Stomach (tissue), 19 donors: ENCODE measurements at places on chromosomes 4 and X. TPM values are rescaled to one million over a fixed set of nuclear protein-coding genes. Genes with fewer than 3 reads are reported as not detected.
A peak's percentile ranks its signal among the peaks of the same experiment; 100 is the strongest.

The GRPR gene
- total RNA-seq: not detected

The EFNB1 gene
- 25.1 TPM for total RNA-seq

The NR0B1 gene
- 0.37 TPM for total RNA-seq

The FAM47A gene
- not detected for total RNA-seq

The SOWAHD gene
- total RNA-seq: not detected

The APLN gene
- not detected for total RNA-seq

The CITED1 gene
- total RNA-seq: not detected

- peaks cover 9% of the 10 kb centered on the region for H3K4me1 ChIP-seq
- DNase-seq: no peak
- H3K4me3 ChIP-seq: no peak overlapping the region
- H3K36me3 ChIP-seq: no peaks in the 10 kb centered on the region
- no peak overlapping the region for H3K27ac ChIP-seq
Measured at GRCh38 chr4:83552924-83553323, 17.0 kb downstream of the GPAT3 start.

- H3K4me3 ChIP-seq: no peak overlapping the region
- H3K27ac ChIP-seq: no peak overlapping the region
- H3K36me3 ChIP-seq: no peaks in the 10 kb centered on the region
- no peaks in the 10 kb centered on the region for H3K27me3 ChIP-seq
- no peaks in the 10 kb centered on the region for H3K4me1 ChIP-seq
- DNase-seq: no peak
Measured at GRCh38 chr4:138007572-138007971, 234.6 kb downstream of the SLC7A11 start.

- H3K36me3 ChIP-seq: no peaks in the 10 kb centered on the region
- no peak overlapping the region for H3K27ac ChIP-seq
- H3K4me1 ChIP-seq: peaks cover 7% of the 10 kb centered on the region
- no peak for DNase-seq
Measured at GRCh38 chr4:18007625-18008024, 13.9 kb downstream of the LCORL start.

- no peak for DNase-seq
- H3K27me3 ChIP-seq: no peaks in the 10 kb centered on the region
- H3K4me1 ChIP-seq: peaks cover 4% of the 10 kb centered on the region
- H3K27ac ChIP-seq: no peak overlapping the region
- H3K36me3 ChIP-seq: peaks cover 17% of the 10 kb centered on the region
Measured at GRCh38 chr4:184014301-184014700, 109.2 kb downstream of the STOX2 start.

DNA sequence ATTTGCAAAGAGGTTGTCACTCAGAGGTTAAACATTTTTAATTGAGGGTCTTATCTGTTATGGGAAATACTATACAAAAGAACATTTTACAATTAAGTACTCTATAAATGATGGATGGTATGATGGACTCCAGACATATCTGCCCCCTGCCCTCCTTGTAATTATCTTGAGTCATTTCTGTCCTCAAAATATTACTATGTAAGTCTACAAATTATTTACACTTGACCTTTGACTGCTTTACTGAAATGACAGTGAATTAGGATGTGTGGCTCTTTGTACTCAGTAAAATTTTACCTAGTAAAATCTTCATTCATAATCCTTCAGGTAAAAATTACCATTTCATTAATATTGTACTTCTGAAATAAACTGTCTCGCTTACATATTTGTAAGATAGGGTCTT lies 46.5 kb downstream of the USP9X start:
- no peak overlapping the region for H3K4me3 ChIP-seq
- peaks cover 64% of the 10 kb centered on the region for H3K36me3 ChIP-seq
- no peaks in the 10 kb centered on the region for H3K27me3 ChIP-seq
- no peak for DNase-seq

- no peak for DNase-seq
- no peaks in the 10 kb centered on the region for H3K4me1 ChIP-seq
- H3K4me3 ChIP-seq: no peak overlapping the region
- H3K27ac ChIP-seq: no peak overlapping the region
- H3K27me3 ChIP-seq: no peaks in the 10 kb centered on the region
Measured at GRCh38 chr4:89268679-89269078, 38.9 kb downstream of the GPRIN3 start.

GRCh38 chr4:12173496-12173895 lies 744.8 kb upstream of the HS3ST1 start:
- H3K4me1 ChIP-seq: no peaks in the 10 kb centered on the region
- H3K27me3 ChIP-seq: no peaks in the 10 kb centered on the region
- H3K27ac ChIP-seq: no peak overlapping the region

DNA sequence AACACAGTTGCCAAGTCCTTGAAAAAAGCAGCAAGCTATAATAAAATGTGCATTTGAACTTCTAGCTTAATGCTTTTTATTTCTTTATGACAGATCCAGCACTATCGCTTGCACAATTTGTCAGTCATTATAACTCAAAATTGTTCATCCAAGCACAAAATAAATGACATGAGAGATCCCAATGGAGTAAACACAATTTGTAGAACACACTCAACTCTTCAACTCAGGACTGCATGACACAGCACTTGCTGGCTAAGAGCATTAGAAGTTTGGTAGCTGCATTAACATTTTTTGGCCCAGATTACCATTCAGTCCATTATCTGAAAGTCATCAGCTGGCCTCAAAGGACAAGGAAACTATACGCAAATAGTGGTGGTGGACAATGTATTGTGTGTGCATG lies 530.1 kb downstream of the INPP4B start:
- peak overlapping the region; percentile 49 for H3K27ac ChIP-seq
- DNase-seq: no peak
- H3K36me3 ChIP-seq: no peaks in the 10 kb centered on the region
- H3K4me3 ChIP-seq: no peak overlapping the region

DNA sequence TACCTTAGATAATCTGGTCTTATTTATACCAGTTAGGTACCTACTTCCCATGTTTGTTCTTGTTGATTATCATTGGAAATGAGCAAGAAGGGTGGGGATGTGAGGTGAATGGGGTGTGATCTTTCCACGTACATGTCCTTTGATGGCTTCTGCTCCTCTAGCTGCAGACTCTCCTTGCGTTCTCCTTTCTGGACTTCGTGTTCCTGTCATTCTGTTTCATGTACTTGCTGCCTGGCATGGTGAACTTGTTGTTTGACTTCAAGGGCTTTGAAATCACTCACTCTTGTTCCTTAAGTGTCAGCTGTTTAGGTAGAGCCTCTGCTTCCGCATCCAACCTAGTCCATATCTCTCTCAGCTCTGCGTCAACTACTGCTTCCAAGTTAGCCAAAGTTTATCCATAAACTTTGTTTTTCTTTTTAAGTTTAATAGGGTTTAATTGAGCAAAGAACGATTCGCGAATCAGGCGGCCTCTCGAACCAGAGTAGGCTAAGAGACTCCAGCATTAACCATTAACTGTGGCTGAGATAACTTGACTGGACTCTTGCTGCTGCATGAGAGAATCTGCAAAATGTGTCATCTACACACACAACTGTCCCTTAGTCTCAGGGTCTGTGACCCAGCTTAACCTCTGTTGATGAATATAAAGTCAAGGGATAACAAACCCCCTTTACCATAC lies 42.8 kb downstream of the FHL1 start:
- no peak overlapping the region for H3K4me3 ChIP-seq
- no peaks in the 10 kb centered on the region for H3K36me3 ChIP-seq
- H3K4me1 ChIP-seq: peaks cover 56% of the 10 kb centered on the region
- peak overlapping the region; percentile 38 for H3K27ac ChIP-seq
- DNase-seq: no peak

DNA sequence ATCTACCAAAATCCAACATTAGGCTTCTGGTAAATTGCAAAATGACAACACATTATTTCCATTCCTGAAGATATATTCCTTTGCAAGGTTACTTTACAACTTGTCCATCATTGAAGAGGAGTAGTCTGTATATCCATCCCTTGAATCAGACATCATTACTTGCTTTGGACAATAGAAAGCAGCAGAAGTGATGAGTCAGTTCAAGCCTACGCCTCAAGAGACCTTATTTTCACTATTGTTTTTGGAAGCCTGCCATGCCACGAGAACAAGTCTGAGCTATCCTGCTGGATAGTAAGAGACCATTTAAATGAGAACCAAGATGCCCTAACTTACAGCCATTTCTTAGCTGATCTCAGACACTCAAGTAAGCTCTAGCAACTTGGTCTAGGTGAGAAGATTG lies 246.0 kb upstream of the HHIP start:
- H3K27ac ChIP-seq: no peak overlapping the region
- H3K27me3 ChIP-seq: no peaks in the 10 kb centered on the region
- no peak overlapping the region for H3K4me3 ChIP-seq
- DNase-seq: no peak

GRCh38 chrX:69503228-69503781 lies 821 bp upstream of the NALF2 start:
- no peak overlapping the region for H3K27ac ChIP-seq
- H3K4me1 ChIP-seq: peaks cover 14% of the 10 kb centered on the region
- no peak for DNase-seq
- peak overlapping the region; percentile 63 for H3K4me3 ChIP-seq
- no peaks in the 10 kb centered on the region for H3K36me3 ChIP-seq

DNA sequence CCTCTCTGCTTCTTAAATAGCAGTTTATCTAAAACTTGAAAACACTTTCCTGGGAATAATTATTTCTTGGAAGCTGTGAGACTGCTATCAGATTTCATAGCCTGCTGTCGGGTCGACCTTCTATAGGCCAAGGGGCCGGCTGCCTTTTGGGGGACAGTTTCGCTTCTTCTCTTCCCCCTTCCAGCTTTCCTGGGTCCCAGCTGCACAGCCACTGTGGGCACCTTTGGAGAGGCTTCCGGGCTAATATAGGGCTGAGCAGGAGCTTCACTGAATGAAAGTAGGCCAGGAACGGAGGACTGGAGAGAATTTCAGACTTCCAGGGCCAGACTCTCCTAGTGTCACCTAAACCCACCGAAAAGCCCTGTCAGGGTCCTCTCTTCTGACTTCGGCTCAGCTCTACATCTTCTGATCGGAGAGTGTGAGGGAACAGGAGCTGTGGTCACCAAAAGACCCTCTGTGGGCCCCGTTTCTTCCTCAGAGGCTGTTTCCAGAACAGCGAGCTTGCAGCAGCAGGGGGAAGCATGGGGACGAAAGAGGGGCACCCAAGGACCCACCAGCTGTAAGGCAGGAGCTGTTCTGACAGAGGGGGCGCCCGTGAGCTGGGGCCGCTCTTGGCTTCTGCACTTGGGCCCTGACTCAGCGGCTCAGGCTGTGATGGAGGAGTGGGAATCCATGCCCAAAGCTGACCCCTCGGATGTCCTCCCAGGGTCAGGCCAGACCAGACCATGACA lies 620.6 kb downstream of the BCOR start:
- no peak for DNase-seq
- no peaks in the 10 kb centered on the region for H3K36me3 ChIP-seq
- no peaks in the 10 kb centered on the region for H3K27me3 ChIP-seq
- no peak overlapping the region for H3K4me3 ChIP-seq
- no peaks in the 10 kb centered on the region for H3K4me1 ChIP-seq

DNA sequence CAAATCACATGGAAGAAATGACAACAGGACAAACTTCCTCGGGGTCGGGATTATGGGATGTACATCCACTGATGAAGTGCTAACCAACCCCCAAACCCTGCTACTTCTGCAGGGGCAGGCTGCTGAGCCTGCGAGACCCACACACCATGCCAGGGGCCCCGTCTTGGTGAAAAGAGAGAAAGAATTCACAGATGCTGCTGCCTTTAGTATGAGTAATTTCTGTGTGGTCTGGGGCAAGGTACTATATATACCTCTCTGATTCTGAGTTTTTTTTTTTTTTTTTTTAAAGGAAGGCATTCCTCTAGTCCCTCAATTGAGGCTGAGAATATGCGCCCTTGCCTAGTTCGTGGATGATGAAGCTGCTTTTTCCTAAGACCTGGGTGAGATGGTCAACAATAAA lies 24.8 kb downstream of the PDHA1 start:
- no peak overlapping the region for H3K4me3 ChIP-seq
- H3K27ac ChIP-seq: no peak overlapping the region
- DNase-seq: no peak
- H3K4me1 ChIP-seq: peaks cover 7% of the 10 kb centered on the region

DNA sequence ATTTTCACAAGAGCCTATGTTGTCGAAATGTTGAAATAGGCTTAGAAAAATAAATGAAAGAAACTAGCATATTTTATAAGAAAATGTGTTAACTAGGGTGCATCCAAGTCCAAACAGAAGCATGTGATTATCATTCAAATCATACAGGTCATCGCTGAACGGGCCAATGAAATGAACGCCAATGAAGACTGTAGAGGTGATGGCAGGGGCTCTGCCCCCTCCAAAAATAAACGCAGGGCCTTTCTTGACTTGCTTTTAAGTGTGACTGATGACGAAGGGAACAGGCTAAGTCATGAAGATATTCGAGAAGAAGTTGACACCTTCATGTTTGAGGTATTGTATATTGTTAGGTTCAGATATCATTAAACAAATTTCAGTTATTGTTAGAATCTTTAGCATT lies 9.6 kb downstream of the CYP4V2 start:
- peaks cover 30% of the 10 kb centered on the region for H3K36me3 ChIP-seq
- H3K4me3 ChIP-seq: no peak overlapping the region

DNA sequence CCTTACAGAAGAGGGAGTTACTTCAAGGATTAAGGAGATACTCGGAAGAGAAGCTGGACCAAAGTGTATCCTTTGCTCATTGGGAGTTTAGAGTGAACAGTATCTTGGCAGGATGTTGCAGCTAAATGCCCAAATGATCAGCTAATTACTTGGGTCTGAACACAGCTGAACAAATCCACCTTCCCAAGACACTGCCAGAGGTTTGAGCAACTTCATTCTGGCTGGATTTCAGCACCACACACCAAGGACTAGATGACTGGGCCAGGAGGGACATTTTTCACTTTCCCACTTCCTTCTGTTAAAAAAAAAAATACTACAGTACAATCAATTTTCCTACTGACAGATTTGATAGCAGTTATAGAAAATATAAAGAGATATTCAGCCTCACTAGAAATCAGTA lies 324.6 kb downstream of the MID1IP1 start:
- no peaks in the 10 kb centered on the region for H3K36me3 ChIP-seq
- no peak overlapping the region for H3K27ac ChIP-seq
- no peaks in the 10 kb centered on the region for H3K27me3 ChIP-seq
- DNase-seq: no peak
- H3K4me3 ChIP-seq: no peak overlapping the region

- no peaks in the 10 kb centered on the region for H3K36me3 ChIP-seq
- H3K4me3 ChIP-seq: no peak overlapping the region
- H3K27me3 ChIP-seq: peaks cover 5% of the 10 kb centered on the region
- peaks cover 9% of the 10 kb centered on the region for H3K4me1 ChIP-seq
Measured at GRCh38 chr4:76581077-76581962, 146.3 kb downstream of the SHROOM3 start.

GRCh38 chr4:124053872-124054538 lies 657.4 kb downstream of the SPRY1 start:
- no peak for DNase-seq
- H3K4me1 ChIP-seq: no peaks in the 10 kb centered on the region
- no peak overlapping the region for H3K27ac ChIP-seq
- no peaks in the 10 kb centered on the region for H3K36me3 ChIP-seq
- H3K27me3 ChIP-seq: no peaks in the 10 kb centered on the region

DNA sequence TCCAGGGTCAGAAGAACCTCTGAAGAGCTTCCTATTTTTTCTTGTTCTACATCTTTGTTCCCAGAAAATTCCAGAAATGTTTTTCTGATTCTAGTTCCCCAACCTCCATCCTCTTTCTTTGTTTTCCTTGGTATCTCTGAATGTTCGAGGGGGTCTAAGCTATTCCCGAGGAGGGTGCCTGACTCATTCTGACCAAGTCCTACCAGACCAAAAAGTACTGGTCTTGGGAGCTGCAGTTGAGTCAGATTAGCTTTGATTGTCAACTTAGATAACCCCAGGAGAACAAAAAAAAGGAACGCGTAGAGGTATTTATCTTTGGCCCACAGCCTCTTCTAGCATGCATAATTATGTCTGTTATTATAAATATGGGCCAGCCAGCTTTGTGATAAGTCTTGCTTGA lies 12.1 kb upstream of the TENM3 start:
- H3K4me3 ChIP-seq: no peak overlapping the region
- H3K4me1 ChIP-seq: no peaks in the 10 kb centered on the region
